NCI-H2029 treated with DMSO at 0.1 percent for 48 hours (cell line): ENCODE measurements at places on chromosomes 6 and 20.

DNA sequence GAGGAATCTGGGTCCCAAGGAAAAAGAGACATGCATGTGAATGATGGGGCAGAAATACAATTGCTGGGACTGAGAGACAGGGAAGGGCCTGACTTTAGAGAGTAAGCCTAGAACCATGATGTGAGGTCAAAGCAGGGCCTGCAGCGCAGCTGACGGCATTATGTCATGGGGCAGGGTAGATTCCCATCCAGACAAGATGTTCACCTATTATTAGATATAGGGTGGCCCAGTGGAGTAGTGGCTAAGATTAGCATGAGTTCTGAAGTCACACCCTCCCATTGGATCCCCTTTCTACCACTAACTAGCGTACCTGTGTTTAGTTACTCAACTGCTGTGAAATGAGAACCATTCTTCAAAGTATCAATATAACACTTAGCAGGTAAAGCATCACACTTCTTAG, 39.6 kb downstream of the NDUFAF5 start:
- no peak for DNase-seq

GRCh38 chr6:45704056-45704800, 311.4 kb downstream of the CLIC5 start:
- DNase-seq = no peak

GRCh38 chr20:50273601-50274491, 83.2 kb downstream of the CEBPB start:
- no peak for DNase-seq

DNA sequence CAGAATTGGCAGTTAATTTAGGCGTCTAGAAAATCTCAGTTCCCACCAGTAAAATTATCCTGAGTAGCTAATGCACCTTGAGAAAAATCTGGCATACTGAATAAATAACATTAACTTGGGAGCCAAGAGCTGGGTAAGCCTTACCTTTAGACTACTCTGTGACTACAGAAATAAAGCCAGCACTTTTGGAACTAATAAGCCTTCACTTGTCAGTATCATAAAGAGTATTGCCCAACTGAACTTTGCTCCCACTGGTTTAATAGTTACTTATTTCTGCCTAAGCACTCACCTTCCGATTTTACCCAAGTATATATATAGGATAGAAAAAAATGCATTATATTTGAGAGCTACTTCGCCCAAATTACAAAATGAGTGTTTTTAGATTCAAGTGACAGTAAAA, 10.7 kb downstream of the FAM8A1 start:
- DNase-seq = no peak

GRCh38 chr6:52543729-52544601, 32.9 kb downstream of the TRAM2 start:
- no peak for DNase-seq

DNA sequence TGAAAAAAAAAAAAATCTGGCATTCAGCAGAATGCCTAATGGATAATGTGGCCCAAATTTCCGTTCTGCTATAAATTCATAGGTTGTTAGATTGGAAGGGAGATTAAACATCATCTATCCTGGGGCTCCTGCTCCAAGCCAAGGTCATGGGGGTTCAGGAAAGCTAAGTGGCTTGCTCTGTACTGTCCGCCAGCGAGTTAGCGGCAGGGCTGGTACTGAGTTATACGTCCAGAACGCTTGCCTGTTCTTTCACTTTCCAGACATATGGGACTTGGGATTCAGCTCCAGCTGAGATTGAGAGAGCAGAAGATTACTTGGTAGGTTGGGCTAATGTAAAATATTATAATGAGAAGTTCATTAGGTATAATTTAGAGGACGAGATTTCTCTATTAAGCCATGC, 858 bp downstream of the RWDD1 start:
- DNase-seq = peak; percentile 98
